ENCODE measurements at places on chromosomes 13 and 19. TPM values are rescaled to one million over a fixed set of nuclear protein-coding genes. Genes with fewer than 3 reads are reported as not detected.

Gene PSPN
- polyA plus RNA-seq, result 1.7 TPM

Gene SERP2
- polyA plus RNA-seq, result 6.0 TPM

Gene CEACAM20
- polyA plus RNA-seq, result not detected

Gene FAM216B
- polyA plus RNA-seq, result 0.86 TPM

Gene FGF9
- 0.60 TPM for polyA plus RNA-seq

Gene APOC1
- 49.9 TPM for polyA plus RNA-seq
